ENCODE measurements at places on chromosomes 3 and 15.

DNA sequence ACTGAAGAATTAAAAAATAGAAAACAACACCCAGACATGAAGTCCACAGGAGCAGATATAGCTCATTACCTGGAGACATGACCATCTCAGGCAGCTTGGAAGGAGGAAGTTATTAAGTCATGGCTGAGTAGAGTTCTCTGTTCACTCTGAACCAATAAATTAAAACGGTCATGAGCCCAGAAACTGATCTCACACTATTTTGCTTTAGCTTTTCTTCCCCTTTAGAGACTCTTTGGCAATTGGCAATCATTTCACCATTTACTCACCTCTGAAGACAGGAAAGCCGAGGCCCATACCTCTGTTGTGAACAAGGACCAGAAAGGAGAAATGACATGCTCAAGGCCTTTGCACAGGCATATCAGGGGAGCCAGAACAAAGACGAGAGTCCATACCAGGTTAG is 26.6 kb downstream of the CLDN18 start:
- no peak for DNase-seq

GRCh38 chr3:113273604-113274378 is 62.4 kb downstream of the BOC start:
- no peak for DNase-seq

GRCh38 chr3:55964491-55964985 is 477.4 kb upstream of the WNT5A start:
- DNase-seq, result no peak

- DNase-seq, result no peak
These were observed 6.1 kb downstream of the ABTB1 start for GRCh38 chr3:127678611-127679533.

- DNase-seq, result no peak
These were observed 81.1 kb upstream of the NEO1 start for GRCh38 chr15:72970933-72971760.

GRCh38 chr3:125163739-125164601 is 48.6 kb downstream of the SLC12A8 start:
- DNase-seq, result no peak

GRCh38 chr15:84874981-84875699 is 9.3 kb upstream of the SLC28A1 start:
- DNase-seq, result no peak

GRCh38 chr3:64911138-64911537 is 223.3 kb upstream of the ADAMTS9 start:
- no peak for DNase-seq

DNA sequence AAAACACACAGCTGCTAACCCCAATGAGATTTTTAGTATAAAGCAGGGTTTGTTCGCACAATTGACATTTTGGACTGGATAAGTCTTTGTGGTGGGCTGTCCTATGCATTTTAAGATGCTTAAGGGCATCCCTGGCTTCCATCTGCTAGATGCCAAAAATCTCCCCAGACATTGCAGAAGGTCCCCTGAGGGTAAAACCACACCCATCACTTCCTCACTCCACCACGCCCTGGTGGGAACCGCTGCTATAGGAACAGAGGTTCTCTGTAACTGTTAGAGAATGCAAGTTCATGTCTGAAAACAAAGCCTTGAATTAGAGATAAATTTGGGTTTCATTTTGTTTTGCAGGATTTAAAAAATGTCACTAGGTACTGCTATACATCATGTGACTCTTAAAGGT is 67.7 kb downstream of the ARHGEF26 start:
- DNase-seq, result no peak

GRCh38 chr3:101690972-101691371 is 4.5 kb upstream of the RPL24 start:
- no peak for DNase-seq

DNA sequence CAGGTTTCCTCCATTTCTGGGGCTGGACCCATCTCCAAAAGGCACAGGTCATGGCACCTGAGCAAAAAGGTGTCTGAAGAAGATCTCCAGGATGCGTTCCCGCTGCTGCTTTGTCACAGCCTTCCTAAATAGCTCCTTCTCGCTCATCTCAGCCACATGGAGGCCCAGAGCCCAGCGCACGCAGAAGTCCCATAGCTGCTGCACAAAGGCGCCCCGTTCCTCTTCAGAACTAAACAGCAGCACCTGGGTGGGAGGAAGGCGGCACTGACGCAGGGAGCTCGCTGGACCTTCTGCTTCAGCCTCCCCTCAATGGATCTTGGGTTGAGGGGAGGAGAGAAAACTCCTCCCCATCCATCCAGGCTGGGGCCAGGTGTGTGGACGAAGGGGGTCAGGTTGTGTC is 8.4 kb downstream of the DUOX2 start:
- DNase-seq, result no peak

DNA sequence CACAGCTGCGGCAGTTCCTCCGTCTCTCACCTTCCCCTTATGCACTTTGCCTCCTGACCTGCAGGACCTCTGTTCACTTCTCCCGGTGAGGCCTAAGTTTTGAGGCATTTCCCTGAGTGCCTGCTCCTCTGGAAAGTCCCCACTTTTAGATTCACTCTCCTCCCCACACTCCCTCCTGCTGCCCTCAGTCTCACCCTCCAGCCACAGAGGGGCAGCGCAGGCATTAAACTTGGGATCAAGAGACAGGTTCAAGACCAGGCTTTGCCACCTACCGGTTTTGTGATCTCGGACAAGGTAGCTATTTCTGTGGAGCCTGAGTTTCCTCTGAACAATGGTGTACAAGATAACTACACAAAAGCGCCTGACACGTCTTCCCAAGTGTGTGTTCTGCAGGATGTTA is 19.4 kb downstream of the SLC6A11 start:
- no peak for DNase-seq

DNA sequence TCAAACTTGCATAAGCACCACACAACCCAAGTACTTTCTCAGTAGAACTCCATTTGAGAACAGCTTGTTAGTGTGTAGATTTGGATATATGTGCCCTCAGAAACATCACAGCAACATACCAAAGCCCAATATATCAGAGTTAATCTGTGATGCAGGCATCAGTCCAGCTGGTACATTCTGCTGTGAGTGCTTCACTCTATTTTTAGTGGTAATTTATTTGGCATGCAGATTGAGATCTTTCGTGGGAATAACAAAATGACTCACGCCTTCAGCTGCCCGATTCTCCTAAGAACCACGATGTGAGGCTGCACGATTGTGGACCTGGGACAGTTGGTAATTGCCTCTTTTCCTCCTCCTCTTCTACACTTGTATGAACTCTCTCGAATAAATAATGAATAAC is 730.7 kb downstream of the SQOR start:
- no peak for DNase-seq

DNA sequence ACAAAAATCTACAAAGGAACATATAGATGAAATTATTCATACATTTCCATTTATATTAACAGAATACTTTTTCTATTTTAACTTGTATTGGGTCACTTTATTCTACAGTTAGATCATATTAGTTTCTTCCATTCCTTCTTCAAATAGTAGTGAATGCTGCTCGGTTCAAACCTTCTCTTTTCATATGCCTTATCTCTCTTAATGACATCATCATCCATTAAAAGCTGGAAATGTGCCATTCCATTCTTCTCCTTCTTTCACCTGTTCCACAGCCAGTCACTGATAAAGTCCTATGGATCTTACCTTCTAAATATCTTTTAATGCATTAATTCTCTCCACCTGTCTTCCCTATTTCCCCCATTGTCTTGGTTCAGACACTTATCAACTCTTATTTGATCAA is 358.0 kb upstream of the POU1F1 start:
- DNase-seq, result no peak

DNA sequence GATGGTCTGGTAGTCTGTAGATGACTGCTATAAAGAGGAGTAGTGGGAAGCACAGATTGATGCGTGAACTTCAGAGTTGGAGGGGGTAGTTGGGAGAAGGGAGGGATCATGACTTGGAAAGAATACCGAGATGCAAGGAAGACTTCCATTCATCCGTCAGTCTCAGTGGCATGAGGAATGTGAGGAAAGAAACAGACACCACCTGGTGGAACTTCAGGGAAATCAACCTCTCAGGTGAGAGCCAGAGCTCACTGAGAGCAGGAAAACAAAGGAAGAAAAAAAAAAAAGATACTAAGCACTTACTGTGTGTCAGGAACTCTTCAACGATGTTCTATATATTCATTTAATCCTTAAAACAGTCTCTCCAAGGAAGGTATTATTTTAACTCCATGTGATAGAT is 172.4 kb downstream of the OXSM start:
- no peak for DNase-seq

GRCh38 chr15:80270472-80270871 is 18.5 kb upstream of the CTXND1 start:
- no peak for DNase-seq

GRCh38 chr3:156691920-156692319 is 17.5 kb downstream of the TIPARP start:
- no peak for DNase-seq

GRCh38 chr15:25089577-25089976 is 134.8 kb downstream of the SNRPN start:
- no peak for DNase-seq

- no peak for DNase-seq
These were observed 185.2 kb downstream of the MEIS2 start for GRCh38 chr15:36914960-36915808.

DNA sequence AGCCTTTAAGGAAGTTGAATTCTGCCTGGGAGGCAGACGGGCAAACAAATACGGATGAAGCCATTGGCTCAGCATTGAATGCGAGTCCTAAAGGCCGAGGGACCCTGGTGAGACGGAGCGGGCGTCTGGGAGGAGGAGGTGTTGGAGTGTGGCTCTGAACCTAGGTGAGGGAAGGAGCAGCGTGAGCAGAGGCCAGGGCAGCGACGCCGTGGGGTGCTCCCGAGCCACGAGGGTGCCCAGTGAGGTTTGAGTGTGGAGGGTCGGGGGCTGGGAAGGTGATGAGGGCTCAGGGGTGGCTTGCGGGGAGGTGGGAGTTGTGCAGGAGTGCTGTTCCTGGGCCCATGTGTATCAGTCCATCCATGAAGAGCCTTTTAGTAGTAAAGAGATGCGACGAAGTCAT is 17.0 kb downstream of the CORO2B start:
- no peak for DNase-seq

DNA sequence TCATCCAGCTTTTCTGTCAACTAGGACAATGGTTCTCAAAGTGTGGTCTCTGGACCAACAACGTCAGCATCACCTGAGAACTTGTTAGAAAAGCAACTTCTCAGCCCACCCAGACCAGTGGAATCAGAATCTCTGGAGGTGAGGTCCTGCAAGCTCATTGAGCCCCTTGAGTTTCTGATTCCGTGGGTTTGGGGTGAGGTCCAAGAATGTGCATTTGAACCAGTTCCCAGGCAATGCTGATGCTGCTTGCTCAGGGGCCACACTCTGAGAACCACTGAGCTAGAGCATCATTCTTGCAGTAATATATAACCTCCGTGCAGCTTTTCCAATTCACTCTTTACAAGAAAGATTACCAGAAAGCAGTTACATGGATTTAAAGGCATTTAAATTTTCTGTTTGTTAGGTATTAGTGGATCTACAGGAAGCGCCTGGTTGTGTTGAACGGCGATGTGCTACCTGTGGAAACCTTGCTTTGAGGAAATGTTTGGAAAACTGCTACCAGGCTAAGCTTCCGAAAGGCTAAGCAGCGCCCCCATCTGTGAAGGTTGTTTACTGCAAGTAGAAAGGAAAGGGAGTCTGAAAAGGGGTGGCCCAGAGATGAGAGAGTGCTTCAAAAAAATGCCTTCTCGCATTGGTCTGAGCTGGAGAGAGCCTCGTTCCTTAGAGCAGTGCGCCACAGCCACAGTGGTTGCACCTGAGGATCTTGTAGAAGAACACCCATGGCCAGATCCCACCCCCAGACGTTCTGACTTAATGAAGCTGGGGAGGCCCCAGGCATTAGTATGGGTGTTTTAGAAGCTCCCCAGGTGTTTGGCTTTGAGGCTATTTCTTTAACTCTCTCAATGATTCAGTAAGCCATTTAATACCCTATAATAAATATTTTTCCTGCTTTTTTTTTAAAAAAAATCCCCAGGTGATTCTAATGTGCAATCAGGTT is 50.0 kb downstream of the RLBP1 start:
- no peak for DNase-seq

- DNase-seq, result no peak
These were observed 116.7 kb upstream of the PLCL2 start for GRCh38 chr3:16768014-16768413.

- DNase-seq, result no peak
These were observed 74.3 kb upstream of the P2RY1 start for GRCh38 chr3:152760591-152760990.

GRCh38 chr3:14154276-14154675 is 24.1 kb downstream of the XPC start:
- no peak for DNase-seq

GRCh38 chr3:30226601-30227151 is 379.7 kb upstream of the TGFBR2 start:
- DNase-seq, result no peak

DNA sequence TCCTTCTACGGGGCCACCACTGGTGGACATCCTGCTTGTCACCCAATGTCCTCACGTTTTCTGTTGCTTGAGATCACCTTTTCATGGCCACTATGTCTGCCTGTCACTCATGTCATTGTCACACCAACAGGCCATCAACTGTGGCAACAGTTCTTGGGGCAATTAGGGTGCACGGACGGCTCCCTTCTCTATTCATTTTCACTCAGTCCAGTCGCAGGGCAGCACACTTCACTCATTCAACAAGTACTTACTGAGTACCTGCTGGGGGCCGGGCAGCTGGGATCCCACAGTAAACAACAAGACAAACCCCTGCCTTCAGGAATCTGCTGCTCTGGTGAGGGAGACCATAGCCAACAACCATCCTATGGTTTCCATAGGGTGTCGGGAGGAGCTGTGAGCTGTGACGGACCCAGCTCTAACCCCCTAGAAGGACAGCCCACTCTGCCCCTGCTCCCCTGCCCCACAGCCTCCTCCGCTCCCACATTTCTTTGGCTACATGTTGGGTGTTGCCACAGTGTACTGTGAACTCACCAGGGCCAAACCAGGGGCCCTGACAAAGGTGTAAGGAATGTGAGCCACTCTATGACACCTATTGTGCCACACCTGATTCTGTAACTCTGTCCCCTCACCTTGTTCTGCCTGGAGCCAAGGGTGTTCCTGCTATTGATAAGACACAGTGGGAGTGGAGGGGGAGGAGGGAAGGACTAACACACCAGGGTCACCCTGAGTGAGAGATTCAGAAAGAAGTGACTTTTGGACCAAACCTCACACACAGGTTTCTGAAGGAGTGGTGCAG is 1.9 kb downstream of the VILL start:
- no peak for DNase-seq
